ENCODE measurements at places on chromosomes 4 and X.
A peak's percentile ranks its signal among the peaks of the same experiment; 100 is the strongest.

DNA sequence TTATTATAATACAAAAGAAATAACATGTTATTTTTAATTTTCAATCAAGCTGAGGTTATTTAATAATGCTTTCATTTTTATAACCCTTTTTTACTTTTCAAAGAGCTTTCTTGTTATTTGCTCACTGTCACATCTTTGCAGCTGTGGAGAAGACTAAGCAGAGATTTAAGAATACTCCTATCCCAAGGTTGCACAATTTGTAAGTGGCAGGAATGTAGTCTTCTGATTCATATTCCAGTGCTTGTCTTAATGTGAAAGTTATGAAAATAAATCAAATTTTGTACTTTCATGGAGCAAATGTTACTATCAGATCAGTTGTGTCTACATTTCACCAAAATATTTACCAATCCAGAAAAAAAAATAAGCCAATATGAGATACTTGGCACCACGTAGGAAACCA, 86.6 kb downstream of the DDIT4L start:
- no peak for DNase-seq

GRCh38 chrX:103918571-103919269, 43.7 kb upstream of the TMSB15B start:
- peak; percentile 6 for DNase-seq

DNA sequence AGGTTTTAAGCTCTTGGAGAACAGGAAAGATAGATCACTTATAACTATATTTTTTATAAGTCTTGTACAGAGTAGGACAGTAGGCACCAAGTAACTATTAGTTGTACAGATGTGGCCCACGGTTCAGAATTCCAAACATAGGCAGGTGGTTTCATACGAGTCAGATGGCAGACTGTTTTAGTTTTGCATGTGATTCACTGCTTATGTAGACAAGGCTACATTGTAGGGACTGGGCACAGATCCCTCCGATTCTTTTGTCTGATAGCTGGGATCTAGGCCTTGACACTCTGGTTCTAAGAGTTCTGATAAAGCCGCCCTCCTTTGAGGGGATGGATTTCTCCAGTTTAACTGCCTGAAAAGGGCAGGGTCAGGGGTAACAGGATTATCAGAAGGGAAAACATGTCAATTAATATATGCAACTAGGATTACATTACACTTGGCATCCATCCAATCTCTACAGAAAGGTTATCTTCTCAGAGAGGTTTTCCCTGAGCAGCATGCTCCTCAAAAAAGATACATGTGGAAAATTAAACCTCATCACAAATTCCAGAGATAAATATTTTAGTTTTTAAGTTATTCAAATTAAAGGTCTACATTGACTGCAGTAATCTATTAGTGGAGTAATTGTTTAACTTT, 87.8 kb downstream of the SPRY1 start:
- no peak for DNase-seq

- no peak for DNase-seq
Measured at GRCh38 chrX:150767475-150768131, 74.4 kb downstream of the MTMR1 start.

DNA sequence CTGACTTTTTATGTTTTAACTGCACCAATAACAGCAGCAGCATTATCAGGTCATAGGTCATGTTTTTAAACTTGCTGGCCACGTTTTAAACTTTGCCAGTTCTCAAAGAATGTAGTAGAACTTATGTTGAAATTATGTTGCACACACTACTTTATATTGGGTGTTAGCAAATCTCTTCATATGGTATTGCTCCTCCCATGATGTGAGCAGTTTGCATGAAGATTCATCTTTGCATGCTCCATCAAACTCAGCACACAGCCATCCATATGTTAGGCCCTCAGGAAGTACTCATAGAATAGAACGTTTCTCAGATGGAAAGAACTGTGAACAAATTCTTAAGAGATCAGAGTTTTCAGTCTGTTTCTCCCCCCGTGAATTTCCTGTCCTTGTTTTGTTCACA, 128.6 kb upstream of the MAP9 start:
- DNase-seq, result no peak

GRCh38 chr4:37389967-37390580, 145.5 kb downstream of the NWD2 start:
- DNase-seq, result no peak

Measured in stimulated activated CD8-positive, alpha-beta memory T cell treated with anti-CD3 and anti-CD28 coated beads, Interleukin-4, amount 100 ng/mL, for 1 hour (primary cell).